Activated T-helper 17 cell treated with anti-CD3 and anti-CD28 coated beads, Interleukin-2, amount 50 U/mL, for 72 hours (primary cell): ENCODE measurements at places on chromosomes 1 and 21. TPM values are rescaled to one million over a fixed set of nuclear protein-coding genes. Genes with fewer than 3 reads are reported as not detected.
A peak's percentile ranks its signal among the peaks of the same experiment; 100 is the strongest.

The OR2T2 gene
- not detected for total RNA-seq

The ETV3L gene
- not detected for total RNA-seq

The TMED5 gene
- total RNA-seq, result 37.6 TPM

DNA sequence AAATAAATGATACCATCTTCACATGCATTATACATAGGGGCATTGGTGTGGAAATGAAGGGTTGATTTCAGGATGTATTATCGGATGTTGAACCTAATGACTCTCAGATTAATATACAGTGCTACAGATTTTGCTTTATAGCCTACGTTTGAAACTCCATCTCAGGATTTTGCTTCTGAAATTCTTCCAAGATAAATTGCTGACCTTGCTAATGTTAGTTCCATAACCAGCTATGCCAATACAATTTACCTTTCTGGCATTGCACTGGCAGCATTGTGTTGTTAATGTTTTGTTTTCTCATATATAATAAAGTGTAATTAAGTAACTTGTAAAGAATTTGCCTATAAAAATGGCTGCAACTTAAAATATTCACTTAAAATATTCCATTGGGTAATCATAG is 350.1 kb downstream of the CHRM3 start:
- H3K27me3 ChIP-seq, result peaks cover 3% of the 10 kb centered on the region
- no peaks in the 10 kb centered on the region for H3K36me3 ChIP-seq
- H3K27ac ChIP-seq, result no peak overlapping the region
- H3K4me3 ChIP-seq, result no peak overlapping the region
- H3K4me1 ChIP-seq, result peaks cover 10% of the 10 kb centered on the region

GRCh38 chr1:63124666-63125191 is 197.6 kb upstream of the FOXD3 start:
- H3K27ac ChIP-seq, result no peak overlapping the region
- H3K27me3 ChIP-seq, result peaks cover 21% of the 10 kb centered on the region
- H3K4me3 ChIP-seq, result no peak overlapping the region
- H3K4me1 ChIP-seq, result peaks cover 4% of the 10 kb centered on the region
- no peak for ATAC-seq
- H3K36me3 ChIP-seq, result no peaks in the 10 kb centered on the region

DNA sequence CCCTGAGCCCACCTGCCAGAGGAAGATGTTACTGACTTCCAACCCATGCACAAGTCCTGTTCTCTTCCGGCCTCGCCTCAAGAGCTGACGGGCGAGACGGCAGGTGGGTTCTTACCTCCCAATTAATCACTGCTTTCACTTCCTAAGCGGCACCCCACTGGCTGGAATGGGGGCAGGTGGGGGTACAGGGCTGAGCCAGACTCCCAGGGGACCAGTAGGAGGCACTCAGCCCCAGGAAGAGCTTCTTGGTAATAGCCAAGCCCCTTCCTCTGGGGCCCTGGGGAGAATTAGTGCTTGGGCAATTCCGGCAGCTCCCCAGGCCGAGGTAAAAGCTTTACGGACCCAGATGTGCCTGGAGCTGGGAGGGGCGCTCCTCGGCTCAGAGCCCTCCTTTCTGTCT is 9.7 kb downstream of the CNTN2 start:
- H3K27ac ChIP-seq, result no peak overlapping the region
- no peaks in the 10 kb centered on the region for H3K4me1 ChIP-seq
- H3K36me3 ChIP-seq, result no peaks in the 10 kb centered on the region
- ATAC-seq, result no peak
- peaks cover 18% of the 10 kb centered on the region for H3K27me3 ChIP-seq
- H3K4me3 ChIP-seq, result no peak overlapping the region

DNA sequence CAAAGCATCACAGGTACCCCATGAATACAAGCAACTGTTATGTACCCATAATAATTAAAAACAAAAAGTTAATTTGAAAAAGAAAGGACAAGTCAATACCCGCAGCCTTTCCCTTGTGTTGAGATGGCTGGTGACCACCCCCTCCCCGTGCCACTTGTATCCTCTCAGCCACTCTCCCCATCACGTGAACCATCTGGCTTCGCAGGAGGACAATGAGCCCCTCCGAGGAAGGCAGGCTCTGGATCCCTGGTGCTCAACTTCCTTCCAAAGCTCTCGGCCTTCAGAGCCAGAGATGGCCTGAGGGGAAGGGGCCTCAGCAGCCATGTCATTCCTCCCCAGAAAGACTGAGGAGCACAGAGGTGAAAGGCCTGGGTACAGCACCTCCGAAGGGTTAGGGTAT is 120.4 kb upstream of the RAB4A start:
- peaks cover 4% of the 10 kb centered on the region for H3K4me1 ChIP-seq
- no peaks in the 10 kb centered on the region for H3K36me3 ChIP-seq
- H3K27ac ChIP-seq, result no peak overlapping the region
- no peak overlapping the region for H3K4me3 ChIP-seq

GRCh38 chr1:165954940-165955339 is 127.5 kb downstream of the UCK2 start:
- no peak overlapping the region for H3K27ac ChIP-seq
- no peaks in the 10 kb centered on the region for H3K36me3 ChIP-seq
- no peaks in the 10 kb centered on the region for H3K27me3 ChIP-seq
- no peak overlapping the region for H3K4me3 ChIP-seq
- ATAC-seq, result no peak

- ATAC-seq, result no peak
- no peaks in the 10 kb centered on the region for H3K4me1 ChIP-seq
- H3K27me3 ChIP-seq, result peaks cover 35% of the 10 kb centered on the region
Observed at GRCh38 chr1:152926091-152926490, 17.7 kb downstream of the IVL start.

DNA sequence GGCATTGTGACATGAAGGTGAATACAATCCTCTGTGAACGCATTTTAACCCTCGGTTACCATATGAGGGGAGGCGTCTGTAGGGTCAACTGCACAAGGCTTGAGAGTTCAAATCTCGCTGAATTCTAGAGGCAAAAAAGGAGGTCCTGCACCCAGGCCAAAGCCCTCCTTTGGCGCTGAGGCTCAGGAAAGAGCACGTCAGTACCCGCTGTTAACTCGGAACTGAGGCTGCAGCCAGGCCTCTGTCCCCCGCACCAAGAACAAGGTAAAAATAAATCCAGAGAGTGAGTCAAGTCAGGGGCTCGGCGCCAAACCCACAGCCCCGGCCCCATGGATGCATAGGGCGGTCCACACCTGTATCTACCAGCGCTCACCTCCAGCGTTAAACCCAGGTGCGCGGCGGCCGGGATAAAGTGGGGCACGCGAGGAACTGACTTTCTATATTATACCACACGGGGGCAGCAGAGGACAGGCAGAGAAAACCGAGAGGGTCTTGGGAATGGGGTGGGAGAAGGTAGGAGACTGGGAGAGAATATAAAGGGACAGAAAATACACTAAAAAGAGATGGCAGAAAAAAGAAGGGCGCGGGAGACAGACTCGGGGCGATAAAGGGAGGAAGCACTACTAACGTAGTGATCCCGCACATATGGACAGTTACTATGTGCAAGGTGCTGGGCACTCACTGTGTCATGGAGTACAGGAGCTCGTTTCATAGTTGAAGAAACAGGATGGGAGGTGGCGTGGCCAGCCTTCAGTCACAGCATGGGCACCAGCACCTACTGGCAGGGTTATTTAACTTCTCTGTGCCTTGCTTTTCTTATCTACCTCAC is 54.9 kb downstream of the DMRTA2 start:
- no peak overlapping the region for H3K27ac ChIP-seq
- H3K36me3 ChIP-seq, result no peaks in the 10 kb centered on the region
- H3K4me3 ChIP-seq, result no peak overlapping the region
- H3K27me3 ChIP-seq, result peaks cover 35% of the 10 kb centered on the region
- ATAC-seq, result peak; percentile 28

GRCh38 chr1:231075020-231075419 is 35.0 kb upstream of the FAM89A start:
- no peak overlapping the region for H3K4me3 ChIP-seq
- no peaks in the 10 kb centered on the region for H3K36me3 ChIP-seq
- H3K4me1 ChIP-seq, result no peaks in the 10 kb centered on the region
- peaks cover 8% of the 10 kb centered on the region for H3K27me3 ChIP-seq
- no peak overlapping the region for H3K27ac ChIP-seq

DNA sequence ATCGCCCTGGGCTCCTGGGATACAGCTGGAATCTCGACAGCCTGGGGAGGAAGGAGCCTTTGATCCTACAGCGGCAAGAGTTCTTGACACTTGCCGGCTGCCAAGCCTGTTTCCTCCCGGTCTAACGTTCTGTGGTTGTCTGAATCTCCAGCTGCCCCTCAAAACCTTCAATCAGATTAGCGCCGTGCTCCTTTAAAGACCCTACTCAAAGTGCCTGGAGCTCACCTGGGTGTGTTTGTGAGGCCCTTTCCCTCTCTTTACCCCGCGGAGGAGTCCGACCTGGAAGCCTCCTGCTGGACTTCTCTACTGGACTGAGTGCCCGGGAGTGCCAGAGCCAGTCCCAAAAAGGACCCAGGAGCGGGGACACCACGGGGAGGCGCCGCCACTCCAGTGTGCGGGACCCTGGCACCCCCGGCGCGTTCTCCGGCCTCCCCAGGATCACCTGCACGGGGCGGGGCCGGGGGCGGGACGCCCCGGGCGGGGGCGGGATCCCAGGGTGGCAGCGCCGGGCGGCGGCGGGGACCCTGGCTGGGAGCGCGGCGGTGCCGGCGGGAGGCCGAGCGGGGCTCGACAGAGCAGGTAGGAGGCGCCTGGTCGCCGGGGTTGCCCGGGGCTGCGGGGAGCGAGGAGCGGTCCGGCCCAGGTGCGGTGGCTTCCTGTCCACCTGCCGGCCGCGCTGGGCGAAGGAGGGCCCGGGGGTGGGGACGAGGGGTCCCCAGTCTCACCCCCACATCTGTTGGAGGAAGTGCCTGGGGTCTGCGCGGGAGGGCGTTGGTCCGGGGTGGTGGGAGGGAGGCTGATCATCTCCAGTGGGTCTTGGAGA is at the start of gene NCMAP:
Gene NCMAP (plus strand): TSS at position 497 of the 823 bp plus-strand sequence. CDS start 39,344 bp downstream, outside the sequence.
- H3K4me3 ChIP-seq, result peak within 1 kb of the TSS; percentile 73
- peak; percentile 73 for ATAC-seq
- peaks cover 5% of the 10 kb centered on the region for H3K4me1 ChIP-seq
- H3K36me3 ChIP-seq, result no peaks in the 10 kb centered on the region
- H3K27me3 ChIP-seq, result peaks cover 8% of the 10 kb centered on the region

DNA sequence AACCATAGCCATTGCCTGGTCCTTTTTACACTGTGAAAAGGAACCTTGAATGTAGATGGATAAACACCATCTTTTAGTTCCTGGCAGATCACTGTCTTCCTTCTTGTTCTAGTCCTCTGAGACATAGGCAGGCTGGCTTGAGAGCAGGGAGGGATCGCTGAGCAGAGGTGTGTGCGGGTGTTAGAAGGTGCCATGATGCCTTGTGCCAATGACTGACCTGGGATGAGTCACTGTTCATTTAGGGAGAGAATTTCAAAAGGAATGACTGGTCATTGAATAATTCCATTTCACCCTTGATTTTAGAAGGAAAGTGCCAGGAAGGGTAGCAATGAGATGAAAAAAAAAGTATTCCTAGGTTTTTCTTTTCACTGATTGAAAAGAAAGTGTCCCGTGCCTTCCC is 383.9 kb downstream of the KIF26B start:
- no peak overlapping the region for H3K27ac ChIP-seq
- H3K4me1 ChIP-seq, result no peaks in the 10 kb centered on the region
- no peaks in the 10 kb centered on the region for H3K27me3 ChIP-seq
- ATAC-seq, result no peak
- H3K4me3 ChIP-seq, result no peak overlapping the region

DNA sequence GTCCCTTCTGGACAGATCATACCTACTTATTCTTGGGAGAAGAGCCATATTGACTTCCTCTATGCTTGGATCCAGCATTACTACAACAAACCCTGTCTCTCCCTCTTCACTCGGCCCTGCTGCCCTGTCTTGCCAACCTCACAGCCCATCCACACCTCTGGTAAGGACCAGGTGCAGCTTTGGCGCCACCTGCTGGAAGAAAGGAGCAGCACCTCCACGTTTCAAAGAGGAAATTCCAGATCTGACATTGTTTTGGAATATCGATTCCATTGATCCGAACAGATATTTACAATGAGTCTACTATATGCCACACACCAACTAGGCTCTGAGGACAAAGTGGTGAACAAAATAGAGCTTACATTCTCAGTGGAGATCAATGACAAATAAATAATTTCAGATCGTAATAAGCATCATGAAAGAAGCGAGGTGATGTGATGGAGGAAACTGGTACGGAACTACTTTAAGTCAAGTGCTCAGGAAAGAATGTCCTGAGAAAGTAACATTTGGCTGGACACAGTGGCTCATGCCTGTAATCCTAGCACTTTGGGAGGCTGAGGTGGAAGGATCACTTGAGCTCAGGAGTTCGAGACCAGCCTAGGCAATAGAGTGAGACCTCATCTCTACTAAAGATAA is 18.7 kb downstream of the MFSD2A start:
- H3K4me3 ChIP-seq, result no peak overlapping the region
- no peak overlapping the region for H3K27ac ChIP-seq
- H3K27me3 ChIP-seq, result no peaks in the 10 kb centered on the region
- peaks cover 27% of the 10 kb centered on the region for H3K36me3 ChIP-seq
- peak; percentile 81 for ATAC-seq
- H3K4me1 ChIP-seq, result peaks cover 5% of the 10 kb centered on the region

- ATAC-seq, result no peak
- no peak overlapping the region for H3K4me3 ChIP-seq
- H3K36me3 ChIP-seq, result no peaks in the 10 kb centered on the region
- peaks cover 7% of the 10 kb centered on the region for H3K4me1 ChIP-seq
- H3K27ac ChIP-seq, result no peak overlapping the region
- H3K27me3 ChIP-seq, result peaks cover 7% of the 10 kb centered on the region
Observed at GRCh38 chr1:1420654-1421141, 378 bp downstream of the ANKRD65 start.

DNA sequence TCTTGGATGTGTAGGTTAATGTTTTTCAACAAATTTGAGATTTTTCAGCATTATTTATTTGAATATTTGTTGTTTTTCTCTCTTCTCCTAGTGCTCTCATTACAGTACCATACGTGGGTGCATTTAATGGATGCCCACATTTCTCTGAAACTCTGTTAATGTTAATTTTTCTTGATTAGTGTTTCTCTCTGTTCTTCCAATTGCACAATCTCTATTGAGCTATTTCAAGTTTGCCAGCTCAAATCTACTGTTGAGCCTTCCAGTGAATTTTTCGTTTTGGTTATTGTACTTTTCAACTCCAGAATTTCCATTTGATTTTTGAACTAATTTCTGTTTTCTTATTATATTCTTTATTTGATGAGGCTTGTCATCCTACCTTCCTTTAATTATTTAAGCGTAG is 31.7 kb downstream of the CFAP57 start:
- H3K27ac ChIP-seq, result no peak overlapping the region
- H3K4me3 ChIP-seq, result no peak overlapping the region
- peaks cover 7% of the 10 kb centered on the region for H3K27me3 ChIP-seq
- ATAC-seq, result no peak

DNA sequence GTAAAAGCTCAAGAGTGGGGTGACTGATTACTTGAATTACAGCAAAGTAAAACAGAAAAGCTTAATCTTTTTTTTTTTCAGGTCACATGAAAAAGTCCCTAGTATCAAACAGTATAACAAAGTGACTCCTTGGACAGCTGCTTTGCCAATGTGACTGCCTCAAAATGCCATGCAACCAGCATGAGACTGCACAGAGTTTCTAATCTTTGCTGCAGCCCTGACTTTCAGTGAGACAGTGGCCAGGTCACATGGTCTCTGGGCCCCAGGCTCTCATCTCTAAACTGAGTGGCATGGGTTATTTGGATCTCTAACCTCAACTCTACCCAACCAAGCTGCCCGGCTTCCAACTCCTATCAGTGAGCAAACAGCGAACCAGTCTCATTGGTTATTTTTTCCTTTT is 169.0 kb downstream of the VAV3 start:
- peaks cover 14% of the 10 kb centered on the region for H3K4me1 ChIP-seq
- H3K27ac ChIP-seq, result peak overlapping the region; percentile 28
- H3K27me3 ChIP-seq, result no peaks in the 10 kb centered on the region
- peak; percentile 84 for ATAC-seq
- H3K36me3 ChIP-seq, result no peaks in the 10 kb centered on the region
- peak overlapping the region; percentile 34 for H3K4me3 ChIP-seq

- H3K4me1 ChIP-seq, result peaks cover 4% of the 10 kb centered on the region
- H3K27me3 ChIP-seq, result peaks cover 5% of the 10 kb centered on the region
- H3K4me3 ChIP-seq, result no peak overlapping the region
- H3K27ac ChIP-seq, result no peak overlapping the region
- no peaks in the 10 kb centered on the region for H3K36me3 ChIP-seq
Observed at GRCh38 chr21:32030146-32030652, 157.4 kb downstream of the HUNK start.
